ENCODE measurements at places on chromosomes 12 and 14.

GRCh38 chr12:57707250-57707649 is 13.3 kb downstream of the OS9 start:
- no peak for DNase-seq

GRCh38 chr12:2221030-2221621 is 168.3 kb downstream of the CACNA1C start:
- DNase-seq: no peak

GRCh38 chr14:61153431-61153830 is 127.7 kb downstream of the TMEM30B start:
- DNase-seq: no peak

DNA sequence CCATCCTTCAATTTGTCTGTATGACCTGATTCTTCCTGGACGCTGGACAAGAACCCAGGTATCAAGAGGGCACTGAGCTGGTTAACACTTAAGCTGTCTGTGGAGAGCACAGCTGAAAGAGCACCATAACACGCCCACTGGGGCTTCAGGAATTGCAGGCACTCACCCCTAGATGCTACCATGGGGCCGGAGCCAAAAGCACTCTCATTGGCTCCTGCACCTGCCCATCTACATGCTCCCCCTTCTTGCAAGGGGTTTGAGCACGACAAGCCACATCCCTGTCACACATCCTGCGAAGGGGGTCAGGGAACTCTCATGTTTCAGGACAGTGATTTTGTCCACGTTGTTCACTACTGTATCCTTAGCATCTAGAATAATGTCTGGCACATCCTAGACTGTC is 35.1 kb upstream of the TBC1D15 start:
- no peak for DNase-seq

- no peak for DNase-seq
Measured at GRCh38 chr14:61941421-61942150, 179.4 kb downstream of the SNAPC1 start.

- DNase-seq: no peak
Measured at GRCh38 chr12:132259364-132259871, 70.0 kb downstream of the GALNT9 start.

GRCh38 chr12:117890137-117890536 is 78.7 kb downstream of the KSR2 start:
- no peak for DNase-seq

GRCh38 chr12:92540782-92541423 is 161.9 kb upstream of the PLEKHG7 start:
- DNase-seq: no peak

GRCh38 chr12:130433411-130433810 is 95.7 kb downstream of the PIWIL1 start:
- DNase-seq: no peak

- no peak for DNase-seq
Measured at GRCh38 chr12:112847708-112848337, 56.3 kb downstream of the RPH3A start.

- no peak for DNase-seq
Measured at GRCh38 chr12:98280152-98280551, 235.2 kb upstream of the TMPO start.

- no peak for DNase-seq
Measured at GRCh38 chr14:29403091-29403490, 524.6 kb downstream of the PRKD1 start.

DNA sequence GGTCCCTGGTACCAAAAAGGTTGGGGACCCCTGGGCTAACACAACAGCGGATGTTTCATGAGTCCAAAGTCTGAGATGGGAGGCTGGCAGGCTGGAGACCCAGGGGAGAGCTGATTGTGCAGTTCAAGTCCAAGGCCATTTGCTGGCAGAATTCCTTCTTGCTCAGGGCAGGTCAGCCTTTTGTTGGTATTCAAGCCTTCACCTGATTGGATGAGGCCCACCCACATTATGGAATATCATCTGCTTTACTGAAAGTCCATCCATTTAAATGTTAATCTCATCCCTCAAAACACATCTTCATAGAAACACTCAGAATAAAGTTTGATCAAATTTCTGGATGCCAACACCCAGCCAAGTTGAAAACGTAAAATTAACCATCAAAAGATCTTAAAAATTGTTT is 52.9 kb downstream of the GSC start:
- DNase-seq: no peak

- no peak for DNase-seq
Measured at GRCh38 chr12:114215746-114216145, 190.2 kb downstream of the TBX5 start.

GRCh38 chr12:94175763-94176668 is 27.6 kb downstream of the PLXNC1 start:
- no peak for DNase-seq

- no peak for DNase-seq
Measured at GRCh38 chr14:88326352-88327103, 3.5 kb upstream of the KCNK10 start.

- DNase-seq: no peak
Measured at GRCh38 chr14:79965896-79966295, 245.4 kb downstream of the DIO2 start.

- DNase-seq: no peak
Measured at GRCh38 chr14:76467711-76468155, 91.8 kb downstream of the ESRRB start.

DNA sequence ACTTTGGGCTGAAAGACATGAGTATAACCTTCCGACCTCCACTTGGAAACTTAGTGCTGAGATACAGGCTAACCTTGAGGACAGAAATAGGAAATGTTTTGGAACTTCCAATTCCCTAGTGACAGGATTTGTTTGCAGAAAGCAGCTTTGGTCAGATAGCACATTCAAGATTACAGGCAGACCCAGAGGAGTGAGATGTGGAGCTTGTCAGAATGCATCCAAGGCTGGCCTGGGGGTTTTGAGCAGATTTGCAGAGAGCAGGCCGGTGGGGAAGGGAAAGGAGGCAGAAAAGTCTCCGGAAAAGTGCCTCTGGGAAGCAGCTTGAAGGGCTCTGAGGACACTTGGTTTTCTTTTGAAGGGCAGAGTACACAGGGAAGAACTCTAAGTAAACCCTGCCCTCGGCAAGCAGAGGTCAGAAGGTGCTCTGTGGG is 180.3 kb downstream of the ETV6 start:
- DNase-seq: no peak

DNA sequence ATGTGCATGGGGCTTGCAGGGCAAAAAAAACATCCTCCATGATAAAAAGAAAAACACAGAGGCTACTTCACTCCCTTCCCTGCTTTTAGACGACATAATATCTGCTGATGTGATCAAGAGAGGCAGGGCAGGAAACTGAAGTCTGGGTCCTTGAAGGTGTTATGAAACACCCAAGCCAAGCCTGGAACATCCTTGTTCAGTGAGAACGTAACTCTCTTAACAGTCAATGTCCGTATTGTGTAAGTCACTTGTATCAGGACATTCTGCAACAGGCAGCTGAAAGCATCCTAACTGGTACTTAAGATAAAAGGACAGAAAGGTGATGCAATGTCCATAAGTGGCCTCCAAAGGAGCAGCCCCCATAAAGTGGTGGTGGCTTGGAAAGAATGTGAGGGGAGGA is 20.0 kb downstream of the KCNK10 start:
- DNase-seq: no peak

DNA sequence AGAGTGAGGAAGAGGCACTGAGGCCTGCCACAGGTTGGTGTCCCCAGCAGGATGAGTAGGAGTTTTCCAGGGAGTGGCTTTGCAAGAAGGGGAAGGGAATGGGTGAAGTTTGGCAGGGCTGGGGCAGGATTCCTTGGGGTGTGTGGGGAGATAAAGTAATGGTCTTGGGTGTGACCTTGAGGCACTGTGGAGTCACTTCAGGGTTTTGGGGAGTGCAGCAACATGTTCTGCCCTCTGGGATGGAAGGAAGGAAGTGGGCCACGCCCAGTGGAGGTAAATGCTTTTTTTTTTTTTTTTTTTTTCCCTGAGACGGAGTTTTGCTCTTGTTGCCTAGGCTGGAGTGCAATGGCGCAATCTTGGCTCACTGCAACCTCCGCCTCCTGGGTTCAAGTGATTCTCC is 108.9 kb downstream of the ADCK1 start:
- DNase-seq: no peak

GRCh38 chr12:77571127-77571526 is 259.6 kb upstream of the NAV3 start:
- no peak for DNase-seq

DNA sequence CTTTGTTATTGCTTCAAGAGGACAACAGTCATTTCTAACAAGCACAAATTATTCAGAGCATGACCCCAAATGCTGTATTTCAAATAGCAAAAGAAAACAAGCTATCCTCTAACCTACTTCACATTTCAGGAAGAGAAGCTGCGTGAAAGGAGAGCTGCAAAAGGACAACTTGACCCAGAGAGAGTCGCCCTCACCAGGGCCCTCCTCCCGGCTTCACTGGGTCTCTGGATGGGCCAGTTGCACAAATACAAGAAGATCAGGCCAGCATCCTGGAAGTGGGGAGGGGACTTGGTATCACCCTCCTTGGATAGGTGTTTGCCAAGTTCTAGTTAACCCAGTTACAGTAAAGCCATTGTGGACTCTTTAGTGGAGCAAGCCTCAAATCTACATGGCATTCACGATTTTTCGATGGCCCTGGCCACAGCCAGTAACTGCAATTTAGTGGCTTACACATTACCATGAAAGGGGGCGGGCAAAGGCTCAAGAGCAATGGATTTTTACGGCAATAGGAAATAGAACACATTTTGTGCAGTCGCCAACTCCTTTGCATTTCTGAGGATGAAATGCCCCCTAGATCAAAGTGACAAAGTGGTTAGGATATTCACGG is 166.9 kb upstream of the DIO2 start:
- no peak for DNase-seq

- DNase-seq: no peak
Measured at GRCh38 chr14:55740649-55740989, 160.6 kb downstream of the KTN1 start.

DNA sequence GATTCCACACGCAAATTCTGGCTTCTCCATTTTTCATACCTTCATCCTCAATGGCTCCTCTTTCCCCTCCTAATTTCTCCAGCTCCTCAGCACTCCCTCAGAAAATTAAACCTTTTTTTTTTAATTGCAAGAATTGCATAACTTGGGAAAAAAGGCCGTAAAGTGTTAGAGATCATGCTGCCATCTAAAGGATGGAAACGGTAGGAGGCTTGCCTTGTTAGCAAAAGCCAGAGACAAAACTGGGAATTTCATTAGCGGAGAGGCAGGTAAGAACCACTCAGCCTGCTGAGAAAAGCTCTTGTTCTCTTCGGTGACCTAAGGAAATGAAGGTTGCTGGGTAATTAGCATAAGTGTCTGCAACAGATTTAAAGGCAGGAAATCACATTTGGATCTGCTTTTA is 204.3 kb downstream of the AEBP2 start:
- DNase-seq: peak; percentile 17

DNA sequence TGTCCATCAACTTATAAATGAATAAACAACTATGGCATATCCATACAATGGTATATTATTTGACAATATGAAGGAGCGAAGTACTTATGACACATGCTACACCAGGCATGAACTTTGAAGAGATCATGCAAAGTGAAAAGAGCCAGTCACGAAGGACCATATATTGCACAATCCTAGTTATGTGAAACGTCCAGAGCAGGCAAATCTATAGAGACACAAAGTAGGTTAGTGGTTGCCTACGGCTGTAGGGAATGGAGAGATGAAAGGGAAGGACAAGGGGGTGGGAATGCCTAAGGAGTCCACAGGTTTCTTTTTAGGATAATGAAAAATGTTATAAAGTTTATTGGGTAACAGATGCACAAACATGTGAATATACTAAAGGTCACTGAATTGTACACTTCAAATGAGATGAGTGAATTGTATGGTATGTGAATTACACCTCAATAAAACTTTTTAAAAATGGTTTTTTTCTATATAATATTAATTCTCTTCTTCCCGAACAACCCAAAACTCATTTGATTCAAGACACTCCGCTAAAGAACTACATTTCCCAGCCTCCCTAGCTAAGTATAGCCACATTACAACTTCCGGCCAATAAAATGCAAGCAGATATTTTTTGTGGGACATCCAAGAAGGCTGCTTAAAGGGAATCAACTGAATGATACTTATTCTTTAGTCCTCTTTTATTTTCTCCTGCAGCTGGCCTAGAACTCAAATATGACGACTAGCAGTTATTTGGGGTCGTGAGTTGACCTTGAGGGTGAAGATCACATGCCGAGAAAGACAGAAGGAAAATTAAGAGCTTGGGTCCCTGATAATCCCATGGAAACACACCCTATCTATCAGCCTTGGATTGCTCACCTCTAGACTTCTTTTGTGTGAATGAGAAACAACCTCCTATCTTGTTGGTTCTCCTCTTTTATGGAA is 187.2 kb downstream of the TTC8 start:
- no peak for DNase-seq

- DNase-seq: no peak
Measured at GRCh38 chr12:14416658-14417057, 51.2 kb downstream of the ATF7IP start.

DNA sequence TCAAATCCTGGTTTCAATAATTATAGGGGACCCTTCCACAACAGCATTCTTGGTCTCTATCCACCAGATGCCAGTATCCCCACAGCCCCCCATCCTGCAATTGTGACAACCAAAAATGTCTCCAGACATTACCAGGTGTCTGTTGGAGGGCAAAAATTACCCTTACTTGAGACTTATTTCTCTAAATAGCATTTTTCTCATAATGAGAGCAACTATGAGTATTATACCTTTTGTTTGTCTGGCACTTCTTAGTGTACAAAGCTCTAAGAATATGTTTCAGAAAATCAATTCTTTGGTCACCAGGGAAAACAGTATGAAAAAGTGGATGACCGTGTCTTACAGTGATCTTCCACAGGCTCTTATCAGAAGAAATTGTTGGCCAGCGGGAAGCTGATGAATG is 27.5 kb upstream of the RMST start:
- no peak for DNase-seq

DNA sequence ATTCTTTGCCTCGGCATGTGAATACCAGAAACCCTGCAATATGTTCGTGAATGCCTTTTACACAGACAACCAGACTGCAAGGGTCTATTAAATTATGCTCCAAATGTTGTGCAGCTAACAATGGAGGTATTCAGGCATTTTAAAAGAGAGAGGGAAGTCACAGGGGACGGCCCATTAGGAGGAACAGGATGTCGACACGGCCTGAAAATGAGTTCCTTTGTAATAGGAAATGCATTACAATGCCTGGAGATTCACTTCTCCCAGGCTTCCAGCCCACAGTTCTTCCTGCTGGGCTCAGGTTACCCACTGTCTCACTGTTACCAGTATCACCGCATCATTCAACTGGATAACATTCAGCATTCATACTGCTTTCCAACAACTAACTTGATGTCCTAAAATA is 2.5 kb downstream of the DUSP6 start:
- no peak for DNase-seq

Measured in HS-27A (cell line).